ENCODE measurements at places on chromosomes 13 and 19.
A peak's percentile ranks its signal among the peaks of the same experiment; 100 is the strongest.

GRCh38 chr19:16073988-16074387, 2.3 kb upstream of the TPM4 start:
- no peak for DNase-seq

DNA sequence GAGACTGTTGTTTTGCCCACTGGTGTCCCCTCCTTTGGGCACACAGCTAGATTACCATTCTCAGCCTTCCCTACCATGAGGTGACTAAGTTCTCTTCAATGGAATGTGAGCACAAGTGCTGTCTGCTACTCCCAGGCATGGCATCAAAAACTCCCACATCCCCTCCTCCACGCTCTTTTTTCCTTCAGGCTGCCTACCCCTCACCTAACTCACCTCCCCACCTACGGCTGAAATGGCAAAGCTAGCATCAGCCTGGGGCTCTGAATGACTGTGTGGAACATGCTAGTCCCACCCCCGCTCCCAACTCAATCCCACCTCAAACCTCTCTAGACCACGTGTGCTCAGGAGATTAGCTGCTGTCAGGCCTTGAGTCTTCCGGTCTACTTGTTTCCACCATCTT, 512.2 kb downstream of the DIAPH3 start:
- no peak for DNase-seq

DNA sequence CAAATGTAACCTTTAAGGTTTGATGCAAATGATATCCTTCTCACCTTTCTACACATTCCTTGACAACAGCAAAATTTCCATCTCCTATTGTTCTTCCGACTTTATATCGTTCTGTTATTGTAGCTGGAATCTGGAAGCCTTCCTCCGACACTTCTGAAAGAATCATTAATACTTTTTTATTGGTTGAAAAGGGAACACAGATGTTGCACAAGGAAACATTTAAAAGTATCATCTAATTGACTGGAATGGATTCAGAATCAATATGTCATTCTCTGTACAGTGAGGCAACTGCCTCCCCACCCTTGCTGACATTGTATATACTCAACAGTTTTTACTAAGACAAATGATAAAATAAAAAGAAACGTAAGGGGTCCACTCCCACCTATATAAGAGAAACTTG, 295.2 kb downstream of the DCLK1 start:
- DNase-seq: no peak

DNA sequence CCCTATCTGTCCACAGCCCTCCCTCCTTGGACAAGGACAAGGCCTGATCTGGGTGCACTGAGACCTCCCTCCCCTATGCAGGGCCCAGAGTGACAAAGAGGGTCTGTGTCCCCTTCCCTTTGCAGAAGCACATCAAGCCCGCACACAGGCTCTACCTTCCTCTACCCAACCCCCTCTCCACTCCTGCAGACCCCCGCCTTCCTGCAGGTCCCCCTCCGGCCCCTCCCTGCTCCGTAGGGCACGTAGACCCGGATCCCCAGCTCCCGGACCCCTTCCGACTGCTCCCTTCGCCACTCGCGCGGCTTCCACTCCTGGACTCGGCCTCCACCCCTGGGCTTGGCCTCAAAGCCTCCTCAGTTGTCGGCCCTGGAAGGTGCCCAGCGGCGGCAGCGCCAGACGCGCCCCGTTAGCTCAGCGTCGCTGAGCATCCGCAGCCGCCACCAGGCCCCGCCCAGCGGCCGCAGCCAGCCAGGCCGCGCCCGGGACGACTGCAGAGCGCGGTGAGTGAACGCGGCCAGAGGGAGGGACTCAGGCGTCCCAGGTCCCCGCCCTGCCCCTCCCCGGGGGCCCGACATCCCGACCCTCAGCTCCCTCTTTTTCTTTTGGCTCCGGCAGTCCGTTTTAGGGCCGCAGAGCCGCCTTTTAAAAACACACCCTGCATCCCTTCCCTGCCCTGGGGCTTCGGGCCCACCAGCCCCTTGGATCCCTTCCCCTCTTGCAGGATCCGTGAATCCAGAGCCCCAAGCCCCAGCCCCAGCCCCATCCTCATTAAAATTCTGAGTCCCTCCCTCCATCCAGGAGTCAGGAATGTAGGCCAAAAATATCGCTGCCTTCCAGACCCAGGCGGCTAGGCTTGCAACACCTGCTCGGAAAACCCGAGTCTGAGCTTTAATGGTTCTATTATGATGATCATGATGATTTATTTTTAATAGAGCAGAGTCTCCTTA, 1.5 kb upstream of the MYADM start:
- DNase-seq: no peak

DNA sequence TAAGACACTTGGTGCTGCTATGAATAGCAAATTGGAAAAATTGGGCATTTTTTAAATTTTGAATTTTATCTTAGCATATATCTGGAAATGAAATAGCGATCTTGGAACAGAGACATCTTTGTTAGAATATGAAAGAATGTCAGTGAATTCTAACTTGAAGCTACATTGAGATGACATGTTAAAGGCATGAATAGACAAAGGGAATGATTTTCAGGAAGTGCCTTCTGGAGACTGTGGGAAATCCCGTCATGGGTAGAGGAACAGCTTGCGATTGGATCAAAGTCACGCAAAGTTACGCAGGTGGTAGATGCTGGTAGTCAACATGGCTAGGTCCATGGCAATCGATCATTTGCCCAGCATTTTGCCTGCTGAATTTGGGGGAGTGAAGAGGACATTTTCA, 43.5 kb downstream of the LRCH1 start:
- DNase-seq: no peak

- DNase-seq: no peak
Measured at GRCh38 chr19:16957151-16957701, 68.4 kb downstream of the F2RL3 start.

GRCh38 chr19:18605196-18605545, 1.4 kb downstream of the CRLF1 start:
- DNase-seq: no peak

DNA sequence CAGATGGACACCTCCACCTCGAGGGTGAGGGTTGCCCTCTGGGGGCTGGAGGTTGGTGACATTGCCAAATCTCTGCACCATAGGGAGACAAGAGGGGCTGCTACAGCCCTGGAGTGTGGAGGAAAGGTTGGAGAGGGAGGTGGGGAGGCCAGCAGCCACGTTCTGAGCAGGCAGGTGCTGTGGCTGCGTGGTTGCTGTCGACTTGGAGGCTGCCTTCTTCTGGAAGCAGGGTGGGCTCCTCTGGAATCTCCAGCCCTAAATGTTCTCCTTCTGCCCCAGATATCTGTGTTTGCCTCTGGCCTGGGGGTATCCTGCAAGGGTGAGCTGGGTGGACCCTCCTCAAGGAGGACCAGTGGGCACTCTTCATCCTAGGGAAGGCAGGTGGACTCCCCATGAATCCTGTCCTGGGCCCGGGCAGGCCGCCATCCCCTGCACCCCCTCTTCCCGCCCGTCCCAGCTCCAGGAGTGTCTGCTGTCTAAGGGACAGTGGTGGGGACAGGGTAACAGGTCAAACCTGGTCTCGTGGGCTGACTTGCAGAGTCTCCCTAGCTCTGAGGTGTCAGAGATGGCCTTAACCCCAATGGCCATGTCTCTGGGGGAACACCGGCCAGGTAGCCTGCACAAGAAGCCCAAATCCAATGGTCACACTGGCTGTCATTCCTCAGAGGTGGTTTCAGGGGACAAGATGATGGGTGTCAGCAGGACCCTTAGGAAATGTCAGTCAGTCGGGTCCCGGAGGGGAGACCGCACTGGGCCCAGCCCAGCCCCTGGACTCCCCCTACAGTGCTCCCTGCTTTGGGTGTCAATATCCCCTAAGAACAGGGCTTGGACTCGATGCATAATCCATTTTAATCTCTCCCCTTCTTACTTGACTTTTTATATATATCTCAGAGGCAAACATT, 32.3 kb upstream of the ZNF536 start:
- DNase-seq: no peak

DNA sequence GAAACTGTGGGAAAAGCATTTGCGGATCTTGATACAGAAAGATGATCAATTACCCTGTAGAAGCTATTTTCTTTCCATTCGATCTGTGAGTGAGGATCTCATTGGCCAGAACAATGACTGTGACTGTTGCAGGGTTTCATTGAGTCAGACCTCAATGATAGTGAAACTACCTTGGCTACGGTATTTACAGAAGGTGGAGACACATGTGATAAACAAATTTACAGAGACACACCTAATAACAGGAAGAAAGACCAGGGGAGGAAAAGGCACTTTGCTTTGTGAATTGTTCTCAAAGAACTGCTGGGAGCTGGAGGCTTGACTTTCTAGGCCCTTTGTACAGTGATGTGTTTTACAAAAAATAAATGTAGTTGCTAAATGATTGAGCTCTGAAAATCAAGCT, 19.9 kb upstream of the ARGLU1 start:
- no peak for DNase-seq

DNA sequence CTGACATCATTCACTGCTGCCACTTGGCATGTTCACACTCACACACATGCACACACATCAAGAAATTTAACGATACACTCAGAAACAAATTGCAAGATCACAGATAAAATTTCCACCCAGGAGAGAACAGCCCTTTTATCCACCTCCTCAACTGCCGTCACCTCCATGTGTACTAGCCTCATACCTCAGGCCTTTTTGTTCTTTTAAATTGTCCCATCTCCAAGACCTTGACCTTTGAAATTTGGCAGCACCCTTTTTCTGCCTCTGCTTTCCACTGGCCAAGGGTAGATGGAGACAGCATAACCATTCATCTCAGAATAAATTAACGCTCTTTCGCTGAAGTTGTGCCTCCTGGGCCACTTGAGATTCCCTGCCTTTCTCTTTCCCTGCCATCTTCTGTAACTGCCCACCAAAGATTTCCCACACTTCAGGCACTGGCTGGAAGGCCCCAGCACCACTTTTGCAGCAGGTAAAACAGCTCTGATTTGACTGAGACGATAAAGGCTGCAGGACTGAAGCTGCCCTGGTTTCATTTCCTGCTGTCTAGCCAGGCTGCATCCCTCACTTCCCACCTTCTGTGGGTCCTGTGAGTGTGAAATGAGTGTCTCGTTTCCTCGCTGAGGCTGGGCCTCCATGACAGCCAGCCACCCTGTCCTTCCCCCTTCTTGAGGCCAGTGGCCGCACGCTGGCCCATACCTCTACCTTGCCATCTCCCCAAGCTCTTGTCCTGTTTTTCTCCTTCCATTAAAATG, 39.3 kb downstream of the MBNL2 start:
- no peak for DNase-seq

DNA sequence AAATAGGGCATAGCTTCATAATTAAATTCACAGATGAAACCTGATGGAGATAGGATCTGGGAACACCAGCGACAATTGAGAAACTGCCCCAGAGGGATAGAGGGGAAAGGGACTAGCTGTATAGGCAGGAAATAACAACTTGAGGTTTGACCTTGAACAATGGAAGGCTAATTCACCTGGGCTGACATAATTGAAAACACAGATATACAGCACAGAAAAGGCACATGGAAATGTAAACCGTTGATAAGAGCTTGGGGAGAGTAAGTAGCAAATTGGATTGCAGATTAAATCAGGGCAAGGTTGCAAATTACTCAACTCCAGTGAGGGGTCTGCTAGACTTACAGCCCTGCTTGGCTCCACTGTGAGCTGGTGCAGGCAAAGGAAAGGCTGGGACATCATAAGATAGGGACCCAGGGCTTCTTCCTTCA, 246.7 kb downstream of the DLEU7 start:
- DNase-seq: no peak

- no peak for DNase-seq
Measured at GRCh38 chr19:342801-343421, 1.7 kb downstream of the MIER2 start.

GRCh38 chr13:54657588-54657987, 1629.0 kb downstream of the OLFM4 start:
- no peak for DNase-seq

- DNase-seq: no peak
Measured at GRCh38 chr19:48624791-48625723, 5.8 kb downstream of the SPHK2 start.

GRCh38 chr13:112972867-112973576, 4.0 kb downstream of the MCF2L start:
- no peak for DNase-seq

- DNase-seq: no peak
Measured at GRCh38 chr13:90430127-90430526, 917.4 kb upstream of the MIR17HG start.

- DNase-seq: no peak
Measured at GRCh38 chr13:106515635-106516254, 19.7 kb downstream of the EFNB2 start.

GRCh38 chr19:45693106-45693788, 781 bp downstream of the QPCTL start:
- peak; percentile 70 for DNase-seq

DNA sequence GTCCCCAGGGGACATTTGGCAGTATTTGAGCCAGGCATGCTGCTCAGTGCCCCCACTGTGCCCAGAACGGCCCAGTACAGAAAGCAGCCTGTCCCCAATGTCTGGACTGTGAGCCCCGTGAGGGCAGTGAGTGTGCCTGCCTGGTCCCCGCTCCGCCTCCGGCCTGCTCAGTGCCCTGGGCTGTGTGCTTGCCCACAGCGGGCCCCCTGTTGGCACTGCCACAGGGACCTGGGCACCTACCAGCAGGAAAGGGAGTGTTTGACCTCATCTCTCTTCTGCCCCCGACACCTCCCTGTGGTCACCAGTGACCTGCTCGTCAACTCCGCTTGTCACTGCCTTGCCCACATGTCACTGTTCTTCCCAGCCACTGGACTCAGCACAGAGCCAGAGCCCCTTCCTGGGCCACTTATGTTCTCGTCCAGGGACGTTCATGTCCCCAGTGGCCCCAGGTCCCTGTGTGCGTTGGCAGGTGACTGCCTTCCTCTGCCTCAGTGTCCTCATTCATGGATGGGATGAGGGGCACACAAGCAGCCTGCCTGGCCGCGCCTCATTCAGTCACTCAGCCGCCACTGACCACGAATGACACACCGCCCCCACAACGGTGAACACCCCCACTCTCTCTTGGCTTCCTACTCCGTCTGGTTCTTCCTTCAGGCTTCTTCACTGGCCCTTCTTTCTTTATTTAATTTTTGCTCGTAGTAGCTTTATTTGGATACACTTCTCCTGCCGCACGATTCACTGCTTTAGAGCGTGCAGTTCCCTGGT, 2.8 kb downstream of the FZR1 start:
- no peak for DNase-seq

- DNase-seq: no peak
Measured at GRCh38 chr19:52592301-52592700, 22.2 kb downstream of the ZNF701 start.

DNA sequence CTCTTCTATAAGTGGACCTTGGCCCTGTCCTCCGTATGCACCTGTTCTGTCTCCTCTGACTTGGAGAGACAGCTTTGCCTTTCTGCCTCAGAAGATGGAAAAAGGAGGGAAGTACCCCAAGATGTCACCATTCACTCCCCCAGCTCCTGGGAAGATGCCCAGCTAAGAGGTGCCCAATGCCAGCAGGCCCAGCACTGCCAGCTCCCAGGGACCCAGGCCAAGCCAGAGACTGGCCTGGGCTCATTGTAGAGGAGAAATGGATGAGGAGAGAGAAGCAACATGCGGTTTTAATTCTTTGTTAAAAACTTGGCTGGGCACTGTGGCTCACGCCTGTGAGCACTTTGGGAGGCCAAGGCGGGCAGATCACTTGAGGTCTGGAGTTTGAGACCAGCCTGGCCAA, 111.5 kb upstream of the ZNF507 start:
- no peak for DNase-seq

DNA sequence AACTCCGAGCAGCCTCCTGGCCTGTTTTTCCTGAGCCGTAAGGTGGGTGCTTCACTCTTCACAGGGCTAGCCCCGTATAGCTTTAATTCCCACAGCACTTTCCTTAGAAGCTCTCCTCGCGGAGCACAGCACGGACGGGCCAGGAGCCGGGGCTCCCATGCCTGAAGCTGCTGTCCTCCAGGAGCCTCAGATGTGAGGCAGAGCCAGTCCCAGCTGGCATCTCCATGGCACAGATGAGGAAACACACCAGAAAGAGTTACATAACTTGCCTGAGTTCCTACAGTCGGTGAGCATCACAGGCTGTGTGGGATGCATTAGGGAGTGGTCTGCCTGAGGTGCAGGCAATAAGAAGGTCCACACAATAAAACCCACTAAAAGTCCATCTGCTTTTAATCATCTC, 118.5 kb downstream of the ATP8A2 start:
- DNase-seq: no peak

Measured in stimulated activated CD8-positive, alpha-beta memory T cell treated with anti-CD3 and anti-CD28 coated beads, Interleukin-2, amount 100 ng/mL, for 1 hour (primary cell).